ENCODE measurements at places on chromosomes 13 and 19.

GRCh38 chr19:17751912-17752273 lies 616 bp downstream of the FCHO1 start:
- DNase-seq = no peak

DNA sequence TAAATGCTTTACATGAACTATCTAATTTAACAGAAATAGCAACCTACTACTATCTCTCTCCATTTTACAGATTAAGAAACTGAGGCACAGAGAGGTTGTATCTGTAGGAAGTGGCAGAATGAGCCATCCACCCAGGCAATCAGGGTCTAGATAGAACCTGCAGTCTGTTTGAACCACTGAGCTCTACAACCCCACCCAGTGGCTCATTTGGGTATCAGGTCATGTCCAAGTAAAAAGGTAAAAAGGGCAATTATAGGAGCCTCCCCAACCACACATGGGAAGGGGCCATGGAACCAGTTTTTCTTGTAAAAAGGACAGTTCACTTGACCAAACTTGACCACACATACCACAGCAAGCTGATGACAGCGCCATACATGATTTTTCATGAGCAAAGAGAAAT lies 92.9 kb upstream of the SGCG start:
- DNase-seq = peak; percentile 25

DNA sequence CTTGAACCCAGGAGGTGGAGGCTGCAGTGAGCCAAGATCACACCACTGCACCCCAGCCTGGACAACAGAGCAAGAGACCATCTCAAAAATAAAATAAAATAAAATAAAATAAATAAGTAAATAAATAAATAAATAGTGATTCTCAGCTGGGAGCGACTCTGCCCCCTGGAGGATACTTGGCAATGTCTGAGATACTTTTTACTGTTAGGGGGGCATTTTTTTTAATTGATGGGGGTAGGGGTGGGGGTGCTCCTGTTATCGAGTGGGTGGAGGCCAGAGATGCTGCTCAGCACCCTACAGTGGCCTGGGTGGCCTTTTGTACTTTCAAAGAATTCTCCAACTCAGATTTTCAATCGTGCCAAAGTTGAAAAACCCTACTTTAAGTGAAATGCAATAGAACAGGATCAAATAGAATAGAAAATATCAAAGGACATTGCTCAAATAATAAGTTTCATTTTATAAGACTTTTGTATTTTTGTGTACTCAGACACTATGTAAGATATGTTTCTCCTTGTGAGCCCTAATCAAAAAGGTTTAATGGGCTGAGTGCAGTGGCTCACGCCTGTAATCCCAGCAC lies 7.1 kb upstream of the CLPP start:
- no peak for DNase-seq

GRCh38 chr13:99367106-99367616 lies 60.0 kb upstream of the GPR183 start:
- DNase-seq = no peak

DNA sequence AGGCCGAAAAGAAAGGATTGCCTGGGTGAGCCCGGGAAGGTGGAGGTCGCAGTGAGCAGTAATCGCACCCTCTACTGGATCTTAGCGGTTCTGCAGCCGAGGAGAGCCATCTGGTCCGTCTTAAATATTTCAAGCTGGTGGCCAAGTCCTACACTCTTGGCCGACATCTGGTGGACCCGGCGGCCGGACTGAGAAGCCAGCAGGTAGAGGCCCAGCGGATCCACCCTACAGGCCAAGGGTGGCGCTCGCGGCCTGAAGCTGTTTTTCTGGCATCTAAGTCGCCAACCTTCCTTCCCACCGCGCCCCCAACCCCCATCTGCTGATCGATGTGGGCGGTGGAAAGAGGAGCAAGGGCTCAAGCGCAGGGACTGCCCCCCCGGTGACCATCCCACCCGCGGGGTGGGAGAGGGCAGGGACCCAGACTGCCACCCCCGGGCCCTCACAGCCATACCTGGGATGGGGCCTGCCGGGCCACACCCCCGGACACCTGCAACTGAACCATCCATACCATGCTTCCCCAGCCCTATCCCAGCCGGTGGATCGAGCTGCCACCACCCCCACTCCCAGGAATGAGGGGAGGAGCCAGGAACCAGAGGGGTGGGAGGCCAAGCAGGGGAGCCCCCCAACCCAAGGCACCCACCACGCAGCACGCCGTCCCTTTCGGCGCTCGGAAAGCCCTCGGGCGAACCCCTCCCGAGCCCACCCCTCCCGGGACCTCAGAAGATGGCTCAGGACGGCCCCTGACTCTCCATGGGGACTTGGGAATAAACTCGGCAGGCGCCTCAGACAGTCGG lies 46.3 kb upstream of the ZNF730 start:
- no peak for DNase-seq

DNA sequence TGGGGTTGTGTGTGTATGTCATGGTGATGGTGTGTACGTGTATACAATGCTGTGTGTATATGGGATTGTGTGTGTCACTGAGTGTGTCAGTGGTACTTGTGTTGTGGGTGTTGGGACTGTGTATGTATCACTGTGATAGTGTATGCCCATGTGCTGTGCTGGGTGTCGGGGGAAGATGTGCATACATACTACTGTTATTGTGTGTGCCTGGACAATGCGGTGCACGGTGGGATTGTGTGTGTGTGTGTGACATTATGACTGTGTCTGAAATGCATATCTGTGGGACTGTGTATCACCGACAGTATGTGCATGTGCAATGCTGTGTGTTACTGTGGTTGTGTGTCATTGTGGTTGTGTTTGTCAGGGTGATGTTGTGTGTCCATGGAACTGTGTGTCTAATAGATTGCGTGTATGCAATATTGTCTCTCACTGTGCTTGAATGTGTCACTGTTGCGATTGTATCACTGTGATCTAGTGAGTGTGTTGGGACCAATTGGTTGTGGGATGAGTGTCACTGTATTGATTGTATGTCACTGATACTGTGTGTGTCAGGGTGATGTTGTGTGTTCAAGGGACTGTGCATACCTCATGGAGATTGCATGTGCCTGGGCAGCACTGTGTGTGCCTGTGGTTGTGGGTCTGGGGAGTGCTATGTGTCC lies 11.0 kb upstream of the BBC3 start:
- no peak for DNase-seq

DNA sequence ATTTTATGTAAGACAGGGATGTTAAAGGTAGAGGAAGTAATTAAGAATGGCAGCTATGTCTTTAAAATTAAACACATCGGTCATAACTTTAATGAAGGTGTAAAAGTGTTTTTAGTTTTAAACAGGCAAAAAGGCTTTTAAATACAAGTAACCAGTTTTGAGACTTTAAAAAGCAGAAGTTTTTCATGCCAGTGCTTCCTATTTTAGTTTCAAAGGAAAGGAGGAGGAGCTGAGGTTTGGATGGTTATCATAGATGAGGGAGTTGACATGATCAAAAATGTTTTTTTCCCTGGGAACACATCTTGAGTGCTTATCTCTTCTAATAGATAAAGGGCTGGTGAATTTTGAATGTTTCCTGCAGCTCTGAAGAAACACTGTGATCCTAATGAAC lies 42.9 kb downstream of the LRCH1 start:
- DNase-seq = no peak

DNA sequence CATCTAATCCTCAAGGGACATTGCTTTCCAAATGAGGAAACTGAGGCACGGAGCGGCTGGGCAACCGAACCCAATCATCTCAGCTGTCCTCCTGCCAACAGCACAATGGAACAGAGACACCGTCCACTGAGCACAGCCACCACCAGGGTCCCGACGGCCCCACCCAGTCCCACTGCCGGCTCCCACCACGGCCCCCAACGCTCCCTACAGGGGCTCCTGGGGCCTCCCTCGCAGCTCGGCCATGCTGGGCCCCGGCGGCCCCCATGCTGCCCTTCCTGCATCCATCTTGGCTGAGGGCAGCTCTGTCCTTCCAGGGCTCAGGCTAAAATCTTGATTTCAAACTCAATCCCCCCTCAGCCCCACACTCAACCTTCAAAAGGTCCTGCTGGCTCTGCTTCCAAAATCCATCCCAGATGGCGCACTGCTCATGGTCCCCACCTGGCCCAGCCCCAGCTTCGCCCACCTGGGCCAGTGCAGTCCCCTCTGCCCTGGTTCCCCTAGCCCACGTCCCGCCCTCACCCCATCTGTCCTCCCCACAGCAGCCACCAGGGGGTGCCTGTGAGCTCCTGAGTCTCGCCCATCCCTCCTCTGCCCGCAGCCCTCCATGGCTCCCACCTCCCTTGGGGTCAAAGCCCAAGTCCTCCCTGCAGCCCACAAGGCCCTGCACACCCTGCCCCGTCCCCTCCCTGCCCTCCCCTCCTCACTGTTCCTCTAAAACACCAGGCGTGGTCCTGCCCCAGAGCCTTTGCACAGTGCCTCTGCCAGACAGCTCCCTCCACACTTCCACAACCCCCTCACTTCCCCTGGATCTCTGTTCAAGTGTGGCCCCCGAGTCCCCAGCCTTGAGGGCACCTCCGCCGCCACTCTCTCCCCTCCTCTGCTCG lies 7.9 kb downstream of the PIP5K1C start:
- DNase-seq = no peak

DNA sequence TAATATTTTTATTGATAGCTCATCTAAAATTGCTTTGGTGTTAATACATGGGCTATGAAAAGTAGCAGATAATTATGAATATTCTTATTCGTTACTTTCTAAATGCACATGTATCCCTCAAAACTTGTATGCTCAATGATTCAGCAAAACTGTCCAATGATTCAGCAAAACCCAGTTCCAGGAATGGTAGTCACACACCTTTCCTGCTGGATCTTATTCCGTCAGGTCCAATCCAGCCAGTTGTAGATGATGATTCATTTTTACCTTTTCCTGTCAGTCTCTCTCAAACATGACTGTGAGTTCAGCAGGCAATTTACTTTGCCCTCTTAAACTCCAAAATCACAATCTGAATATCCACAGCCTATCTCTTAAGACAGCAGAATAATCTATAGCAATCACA lies 1082.6 kb downstream of the EFNB2 start:
- DNase-seq = no peak

GRCh38 chr13:66322193-66322740 lies 907.9 kb downstream of the PCDH9 start:
- no peak for DNase-seq

GRCh38 chr19:17321655-17322489 lies 12.5 kb downstream of the DDA1 start:
- no peak for DNase-seq

DNA sequence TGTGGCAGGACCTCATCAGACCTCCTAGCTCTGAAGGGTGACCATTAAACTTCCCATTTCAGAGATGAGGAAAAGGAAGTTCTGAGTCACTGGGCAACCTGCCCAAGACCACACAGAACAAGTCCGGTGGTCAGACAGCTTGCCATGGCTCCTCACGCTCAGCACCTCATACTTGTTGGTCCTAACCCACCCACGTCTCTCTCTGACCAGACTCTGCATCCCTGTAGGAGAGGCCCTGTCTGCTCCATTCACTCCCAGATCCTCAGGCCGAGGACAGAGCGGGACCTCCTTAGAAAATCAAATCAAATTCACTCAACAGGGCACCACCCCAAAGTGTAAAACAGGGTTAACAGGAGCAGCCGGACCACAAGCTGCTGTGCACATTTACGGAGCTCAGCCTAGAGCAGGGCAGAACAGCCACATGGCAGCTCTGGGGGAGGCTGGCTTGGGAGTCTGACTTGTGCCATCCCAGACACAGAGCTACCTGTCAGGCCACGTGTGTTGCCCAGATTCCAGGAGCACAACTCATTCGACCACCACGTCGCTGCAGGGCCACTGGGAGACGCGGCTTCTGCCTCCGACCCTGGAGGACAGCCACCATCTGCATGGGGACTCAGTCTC lies 1.7 kb downstream of the MIER2 start:
- no peak for DNase-seq

DNA sequence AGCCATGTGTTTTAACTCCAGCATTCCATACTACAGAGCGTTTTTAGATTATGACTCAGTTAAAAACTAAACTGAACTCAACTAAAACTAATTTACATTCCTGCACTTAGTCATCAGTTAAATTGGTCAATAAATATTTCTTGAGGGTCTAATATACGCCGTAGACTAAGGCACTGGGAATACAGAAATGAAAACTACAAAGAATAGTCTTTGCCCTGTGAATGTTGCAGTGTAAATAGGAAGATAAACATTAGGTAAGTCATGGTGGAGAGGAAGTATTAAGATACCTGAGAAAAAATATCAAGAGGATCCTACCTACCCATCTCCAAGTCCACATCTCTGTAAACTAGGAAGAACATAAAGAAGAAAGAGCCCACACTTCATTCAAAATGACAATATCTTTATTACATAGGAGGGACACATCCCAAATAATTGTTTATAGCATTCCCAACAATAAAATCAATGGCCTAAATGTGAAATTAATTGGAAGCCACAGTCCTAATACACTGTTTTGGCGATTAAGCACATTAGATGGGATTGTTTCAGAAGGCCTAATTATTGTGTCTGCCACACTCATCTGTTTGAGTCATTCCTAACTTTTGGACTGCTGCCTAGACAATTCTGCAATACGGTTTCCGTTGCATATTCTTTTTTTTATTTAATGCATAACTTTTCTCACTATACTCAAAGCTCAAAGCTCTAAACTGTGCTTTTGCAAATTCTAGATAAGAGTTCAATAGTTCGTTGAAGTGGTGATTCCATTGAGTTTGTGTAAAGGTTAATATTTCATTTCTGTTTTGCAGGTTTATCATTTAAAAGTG lies 52.9 kb downstream of the MBNL2 start:
- no peak for DNase-seq

DNA sequence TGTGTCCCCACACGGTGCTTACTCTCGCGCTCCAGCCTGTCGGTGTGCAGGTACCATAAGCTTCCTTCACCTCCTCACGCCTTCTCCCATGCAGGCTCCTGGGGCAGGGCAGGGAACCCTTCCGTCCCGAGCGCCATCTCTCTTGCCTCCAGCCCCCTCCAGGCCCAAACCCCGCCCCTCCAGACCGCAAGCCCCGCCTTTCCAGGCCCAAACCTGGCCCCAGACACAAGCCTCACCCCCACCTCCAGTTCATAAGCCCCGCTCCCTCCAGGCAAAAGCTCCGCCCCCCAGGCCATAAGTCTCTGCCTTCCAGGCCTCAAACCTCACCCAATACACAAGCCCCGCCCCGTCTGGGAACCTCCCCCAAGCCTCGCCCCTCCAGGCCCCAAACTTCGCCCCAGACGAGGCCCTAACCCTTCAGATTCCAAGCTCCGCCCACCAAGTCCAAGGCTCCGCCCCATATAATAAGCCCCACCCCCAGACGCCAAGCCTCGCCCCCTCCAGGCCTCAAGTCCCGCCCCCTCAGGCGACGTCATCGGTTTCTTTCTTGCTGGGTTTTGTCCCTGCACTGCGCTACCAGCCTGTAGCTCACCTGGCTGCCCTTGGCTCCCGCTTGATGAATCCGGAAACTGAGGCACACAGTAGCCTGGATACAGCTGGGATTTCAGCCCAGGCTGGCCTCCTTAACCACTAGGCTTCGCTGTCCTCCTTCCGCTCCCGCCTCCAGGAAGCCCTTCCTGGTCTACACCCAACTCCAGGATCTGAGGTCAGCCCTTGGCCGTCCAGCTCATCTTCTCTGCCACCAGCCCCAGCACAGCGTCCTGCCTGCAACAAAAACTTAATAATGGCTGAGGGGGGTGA lies 16.1 kb downstream of the MKNK2 start:
- DNase-seq = peak; percentile 47

GRCh38 chr13:109151255-109151654 lies 521.8 kb downstream of the MYO16 start:
- no peak for DNase-seq

Measured in Jurkat, Clone E6-1 (cell line).